Activated gamma-delta T cell treated with Interleukin-2 at 50 U/mL for 16 hours (primary cell): ENCODE measurements at places on chromosomes 16 and 17.
A peak's percentile ranks its signal among the peaks of the same experiment; 100 is the strongest.

DNA sequence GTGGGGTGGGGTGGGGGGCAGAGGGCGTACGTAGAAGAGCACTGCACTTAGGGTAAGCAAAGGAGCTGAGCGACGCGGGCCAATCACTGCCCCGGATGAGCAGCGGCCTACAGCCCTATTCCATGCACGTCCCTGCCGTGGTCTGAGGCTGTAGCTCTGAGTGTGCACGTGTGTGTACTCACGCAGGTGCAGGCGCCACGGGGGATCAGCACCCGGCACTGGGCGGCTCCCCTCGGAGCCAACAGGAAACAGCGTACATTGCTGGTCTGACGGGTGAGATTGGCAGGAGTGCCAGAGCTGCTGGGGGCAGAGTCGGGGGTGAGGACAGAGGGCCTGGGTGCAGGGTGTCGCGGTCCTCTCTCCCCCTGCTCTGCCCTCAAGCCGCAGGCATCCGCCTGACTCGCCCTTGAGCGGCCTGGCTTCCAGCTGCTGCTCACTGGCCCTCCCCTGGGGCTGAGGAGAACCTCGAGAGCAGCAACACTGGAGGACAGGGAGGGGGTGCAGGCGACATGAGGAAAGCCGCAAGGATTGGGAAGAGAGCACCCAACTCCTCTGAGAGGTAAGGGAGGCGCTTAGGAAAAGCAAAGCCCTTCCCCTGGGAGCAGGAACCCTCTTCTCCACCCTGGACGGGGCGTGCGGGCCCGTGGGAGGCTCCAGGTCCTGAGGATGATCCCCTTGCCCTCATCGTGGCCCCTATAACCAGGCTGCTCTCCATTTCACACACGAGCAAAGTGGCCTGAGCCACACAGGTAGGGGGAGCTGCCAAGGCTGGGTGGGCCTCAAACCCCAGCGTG is 57.8 kb downstream of the ENGASE start:
- DNase-seq: no peak

- no peak for DNase-seq
These were observed 91.1 kb downstream of the ASIC2 start for GRCh38 chr17:33202021-33202420.

- DNase-seq: no peak
These were observed 5.5 kb upstream of the MAF start for GRCh38 chr16:79605999-79606398.

DNA sequence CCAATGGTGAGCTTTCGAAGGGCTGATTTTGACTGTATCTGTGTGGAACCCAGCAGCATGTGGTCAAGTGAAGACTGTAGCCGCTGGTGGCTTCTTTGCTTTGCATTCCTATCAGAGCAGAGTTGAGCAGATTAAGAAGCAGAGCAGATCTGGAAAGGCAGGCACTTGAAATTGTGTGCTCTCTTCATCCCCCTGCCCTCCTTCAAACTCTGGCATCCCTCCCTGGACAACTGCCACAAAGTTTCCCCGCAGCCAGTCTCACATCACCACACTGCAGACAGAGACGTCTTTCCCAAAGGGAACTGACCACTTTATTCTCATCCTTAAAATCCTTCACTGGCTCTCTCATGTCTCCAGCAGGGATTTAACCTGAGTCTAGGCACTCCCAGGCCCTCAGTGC is 237.1 kb upstream of the DYNLRB2 start:
- DNase-seq: no peak

DNA sequence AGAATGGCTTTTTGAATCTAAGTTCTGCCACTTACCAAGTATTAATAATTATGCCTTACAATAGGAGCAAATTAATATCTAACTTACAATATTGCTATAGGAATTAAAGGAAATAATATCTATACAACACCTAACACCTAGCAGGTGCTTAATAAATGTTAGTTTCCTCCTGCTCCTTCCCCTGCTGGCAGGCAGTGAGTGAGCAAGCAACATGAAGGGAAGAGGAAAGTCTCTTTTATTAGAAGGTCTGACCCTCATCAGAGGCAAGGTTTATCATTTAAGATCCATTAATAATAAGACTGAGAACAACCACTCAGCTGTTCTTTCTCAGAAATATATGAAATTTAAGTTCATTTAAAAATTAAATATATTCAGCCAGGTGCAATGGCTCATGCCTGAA is 6.7 kb upstream of the DYNC1LI2 start:
- DNase-seq: no peak

DNA sequence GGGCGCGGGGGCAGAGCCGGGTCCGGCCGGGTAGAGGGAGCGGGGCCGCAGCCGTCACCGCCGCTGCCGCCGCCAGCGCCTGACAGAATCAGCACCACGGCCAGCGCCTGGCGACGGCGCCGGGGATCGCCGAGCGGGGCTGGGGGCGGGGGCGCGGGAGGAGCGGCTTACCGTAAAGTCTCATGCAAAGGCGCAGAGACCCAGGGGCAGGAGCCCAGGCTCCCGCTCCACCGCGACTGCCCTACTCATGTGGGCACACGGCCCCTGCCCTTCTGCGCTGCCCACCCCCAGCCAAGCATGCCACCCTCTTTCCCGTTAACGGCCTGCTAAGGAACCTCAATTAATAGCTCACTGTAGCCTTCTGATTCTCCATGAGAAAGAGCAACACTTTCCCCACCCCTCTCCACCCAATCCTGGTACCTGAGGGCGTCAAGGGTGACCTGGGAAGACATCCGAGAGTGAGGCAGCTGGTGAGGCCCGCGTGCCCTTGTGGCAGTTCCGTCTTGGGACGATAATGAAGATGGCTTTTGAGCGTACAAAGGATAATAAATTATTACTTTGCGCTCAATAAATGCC is at the start of gene SEZ6:
Gene SEZ6, minus strand, starts transcription at position 98 of the 576 bp plus-strand sequence. CDS start 164 bp downstream, outside the sequence.
- peak; percentile 49 for DNase-seq

DNA sequence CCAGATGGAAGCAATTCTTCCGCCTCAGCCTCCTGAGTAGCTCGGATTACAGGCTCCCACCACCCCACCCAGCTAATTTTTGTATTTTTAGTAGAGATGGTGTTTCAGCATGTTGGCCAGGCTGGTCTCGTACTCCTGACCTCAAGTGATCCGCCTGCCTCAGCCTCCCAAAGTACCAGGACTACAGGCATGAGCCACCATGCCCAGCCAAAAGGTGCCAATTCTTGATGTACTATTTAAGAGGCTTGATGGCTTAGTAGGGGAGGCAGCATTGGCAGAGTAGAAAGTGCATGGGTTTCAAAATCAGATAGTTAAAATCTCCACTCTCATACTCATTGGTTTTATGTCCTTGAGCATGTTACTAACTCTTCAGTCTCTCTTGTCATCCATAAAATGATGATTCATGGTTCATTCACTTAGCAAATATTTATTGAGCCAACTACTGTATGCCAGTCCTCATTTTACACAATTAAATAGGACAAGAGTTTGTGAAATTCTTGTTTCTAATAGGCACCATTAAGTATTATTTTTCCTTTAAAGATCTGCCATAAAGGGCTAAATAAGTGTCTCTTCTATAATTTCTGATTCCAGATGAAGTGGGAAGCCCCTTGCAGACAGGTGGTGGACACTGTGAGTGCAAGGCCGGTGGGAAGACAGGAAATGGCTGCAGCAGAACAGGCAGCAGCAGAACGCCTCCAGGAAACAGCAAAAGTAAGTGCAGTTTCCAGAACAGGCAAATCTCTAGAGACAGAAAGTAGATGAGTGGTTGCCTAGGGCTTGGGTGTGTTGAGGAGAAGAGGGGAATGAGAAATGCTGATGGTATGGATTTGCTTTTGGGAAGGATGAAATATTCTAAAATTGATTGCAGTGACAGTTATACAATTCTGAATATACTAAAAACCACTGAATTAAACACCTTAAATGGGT is 8.2 kb upstream of the RPL27 start:
- DNase-seq: no peak

GRCh38 chr17:81511804-81512561 is 616 bp downstream of the ACTG1 start:
- DNase-seq: no peak

- DNase-seq: peak; percentile 26
These were observed 445 bp upstream of the DBNDD1 start for GRCh38 chr16:90019543-90020259.

DNA sequence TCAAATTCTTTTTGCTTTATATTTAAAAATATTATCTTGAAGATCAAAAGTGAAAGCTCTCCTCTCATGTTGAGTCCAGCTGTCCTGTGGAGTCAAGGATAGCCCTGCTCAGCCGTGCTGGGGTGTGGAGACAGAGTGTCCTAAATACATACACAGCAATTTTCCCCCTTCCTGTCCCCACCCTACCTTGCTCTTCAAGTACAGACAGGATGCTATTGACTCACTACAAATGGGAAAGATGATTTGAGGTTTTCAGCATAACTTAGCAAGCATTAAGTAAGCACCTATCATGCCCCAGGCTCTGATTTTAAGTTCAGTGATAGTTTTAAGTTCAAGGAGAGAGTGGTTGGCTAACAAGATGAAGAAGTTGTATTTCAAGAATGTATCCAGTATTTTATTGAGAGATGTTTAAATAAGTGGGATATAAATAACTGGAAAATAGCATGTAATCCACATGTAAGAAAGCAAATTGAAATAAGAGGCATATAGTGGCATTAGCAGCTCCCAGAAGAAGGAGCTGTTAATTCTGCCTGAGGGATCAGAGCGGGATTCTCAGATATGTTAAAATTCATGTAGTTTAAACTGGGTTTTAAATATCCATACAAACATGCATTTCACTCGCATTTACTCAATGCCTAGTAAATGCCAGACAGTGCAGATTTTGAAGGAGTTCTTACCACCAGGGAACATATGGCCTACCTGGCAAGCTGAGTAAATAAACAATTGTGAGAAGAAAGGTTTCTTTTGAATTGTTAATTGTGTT is 183.5 kb upstream of the ANKFN1 start:
- no peak for DNase-seq

DNA sequence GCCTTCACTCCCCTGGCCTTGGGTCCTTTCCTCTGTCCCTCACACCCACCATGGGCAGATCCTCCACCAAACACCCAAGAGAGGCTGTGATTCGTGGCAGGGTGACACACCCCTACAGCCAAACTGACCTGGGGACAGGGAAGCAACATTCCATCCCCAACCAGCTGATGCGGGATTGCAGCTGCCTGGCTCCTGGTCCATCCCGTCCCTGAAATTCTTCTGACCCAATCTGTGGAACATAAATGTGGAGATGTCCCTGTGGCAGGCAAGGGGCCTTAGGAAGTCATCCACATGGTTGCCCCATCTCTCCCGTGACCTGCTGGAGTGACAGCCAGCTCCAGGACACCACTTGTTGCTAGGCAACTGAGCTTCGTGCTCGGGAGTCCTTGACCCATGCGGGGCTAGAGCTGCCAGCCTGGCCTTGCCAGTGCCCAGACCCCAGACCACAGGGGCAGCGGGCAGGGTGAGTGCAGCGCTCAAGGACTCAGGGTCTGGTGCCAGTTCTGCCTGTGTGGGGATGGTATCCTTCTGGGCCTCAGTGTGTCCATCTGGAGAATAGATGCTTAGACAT is 34.0 kb upstream of the CPNE2 start:
- no peak for DNase-seq

GRCh38 chr17:50550661-50551432 is 3.9 kb downstream of the SPATA20 start:
- DNase-seq: no peak
